Posterior vena cava (tissue), 2 donors: ENCODE measurements at places on chromosomes 5 and 9.

DNA sequence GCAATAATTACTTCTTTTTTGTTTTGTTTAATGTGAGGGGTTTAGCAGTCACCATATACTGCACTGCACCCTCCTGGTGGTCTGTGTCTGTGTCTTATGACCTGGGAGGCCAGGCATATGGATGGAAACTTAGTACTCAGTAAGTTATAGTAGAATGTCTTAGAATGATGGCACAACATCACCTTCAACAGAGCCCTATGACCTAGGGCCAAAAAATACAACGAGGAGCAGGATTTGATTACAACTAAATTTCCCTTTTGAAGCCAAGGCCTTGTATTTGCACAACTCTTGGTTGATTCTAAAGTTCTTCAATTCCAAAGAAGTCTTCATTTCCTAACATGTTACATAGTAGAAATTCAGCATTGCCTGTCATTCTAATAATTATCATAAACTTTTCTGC is 422.1 kb upstream of the PIK3R1 start:
- DNase-seq, result no peak

- DNase-seq, result no peak
These were observed 11.7 kb downstream of the MLANA start for GRCh38 chr9:5902377-5902776.

DNA sequence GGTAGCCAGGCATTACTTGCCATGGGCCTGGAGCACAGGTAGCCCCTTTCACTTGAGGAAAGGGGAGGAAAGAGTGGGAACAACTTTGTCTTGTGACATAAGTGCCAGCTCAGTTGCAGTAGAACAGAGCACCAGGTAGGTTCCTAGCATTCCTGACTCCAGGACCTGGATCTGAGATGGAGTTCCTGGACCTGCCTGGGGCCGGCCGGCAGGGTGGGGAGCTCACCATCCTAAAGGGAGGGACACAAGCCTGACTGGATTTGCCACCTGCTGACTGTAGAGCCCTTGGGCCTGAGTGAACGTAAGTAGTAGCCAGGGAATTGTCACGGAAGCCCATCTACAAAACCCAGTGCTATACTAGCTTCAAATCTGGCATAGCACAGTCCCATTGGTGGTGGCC is 653.3 kb upstream of the CDH6 start:
- no peak for DNase-seq

DNA sequence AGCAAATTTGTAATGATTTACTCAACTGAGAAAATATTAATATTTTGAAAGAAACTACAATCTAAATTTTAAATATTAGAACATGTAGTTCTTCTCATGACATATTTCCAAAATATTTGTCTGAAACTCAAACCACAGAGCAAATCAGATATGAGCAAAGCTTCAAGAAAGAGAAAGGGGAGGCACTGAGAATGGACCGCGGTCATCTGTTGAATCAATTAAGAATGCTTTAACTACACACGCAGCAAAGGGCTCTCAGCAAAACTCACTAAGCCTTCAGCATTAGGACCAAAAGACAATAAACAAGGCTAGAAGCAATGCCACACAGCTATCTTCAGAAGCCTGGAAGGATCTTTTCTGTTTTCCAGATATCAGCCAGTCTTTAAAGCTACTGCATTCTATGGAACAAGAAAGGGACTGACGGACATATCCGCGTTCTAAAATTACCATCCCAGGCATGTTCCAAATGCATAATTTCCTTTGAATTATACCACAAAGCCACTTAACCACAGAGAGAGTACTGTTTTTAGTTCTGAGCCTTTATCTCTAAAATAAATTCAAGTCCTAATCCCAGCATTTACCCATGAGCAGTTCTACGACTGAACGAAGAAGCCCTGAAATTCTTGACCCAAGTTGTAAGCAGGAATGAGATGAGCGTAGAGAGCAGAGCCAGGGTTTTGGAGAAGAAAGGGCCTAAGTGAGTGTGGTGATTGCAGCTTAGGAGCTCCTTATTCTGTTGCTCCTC is 513.5 kb downstream of the AGTPBP1 start:
- no peak for DNase-seq

GRCh38 chr9:3525836-3526164 is at the start of gene RFX3:
TSS of gene RFX3 (minus strand) at chr9:3526001. CDS start at chr9:3395588, 130,413 bp downstream.
- peak; percentile 97 for DNase-seq

- no peak for DNase-seq
These were observed 201.8 kb downstream of the CD180 start for GRCh38 chr5:66994790-66995189.

DNA sequence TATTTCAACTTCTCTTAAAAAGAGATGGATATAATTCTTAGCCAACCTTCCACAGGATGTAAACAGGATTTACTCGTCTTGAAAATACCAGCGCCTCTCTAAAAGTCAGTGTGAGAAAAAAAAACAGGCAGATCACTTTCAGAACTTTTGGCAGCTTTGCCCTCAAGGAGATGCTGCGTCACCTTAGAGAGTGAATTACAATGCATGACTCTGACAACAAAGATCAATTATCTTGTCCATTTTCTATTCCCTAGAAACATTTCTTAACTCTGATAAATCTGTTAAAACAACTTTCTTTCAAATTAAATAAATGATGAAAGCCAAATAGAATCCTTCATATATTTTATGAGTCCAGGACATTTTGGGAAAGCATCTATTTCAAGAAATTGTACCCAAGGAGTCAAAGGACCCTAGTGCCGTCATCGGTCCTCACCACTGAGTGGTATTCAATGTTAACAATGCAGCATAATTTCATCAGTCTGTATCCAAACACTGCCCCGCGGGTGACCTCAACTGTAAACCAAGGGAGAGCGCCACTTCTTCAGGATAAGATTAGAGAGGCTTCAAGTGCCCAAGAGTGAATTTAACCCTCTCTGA is 536.0 kb downstream of the PDE4D start:
- no peak for DNase-seq

GRCh38 chr5:67222243-67223025 is 25.8 kb upstream of the CD180 start:
- DNase-seq, result no peak
